ENCODE measurements at places on chromosomes 12 and 14.
A peak's percentile ranks its signal among the peaks of the same experiment; 100 is the strongest.

DNA sequence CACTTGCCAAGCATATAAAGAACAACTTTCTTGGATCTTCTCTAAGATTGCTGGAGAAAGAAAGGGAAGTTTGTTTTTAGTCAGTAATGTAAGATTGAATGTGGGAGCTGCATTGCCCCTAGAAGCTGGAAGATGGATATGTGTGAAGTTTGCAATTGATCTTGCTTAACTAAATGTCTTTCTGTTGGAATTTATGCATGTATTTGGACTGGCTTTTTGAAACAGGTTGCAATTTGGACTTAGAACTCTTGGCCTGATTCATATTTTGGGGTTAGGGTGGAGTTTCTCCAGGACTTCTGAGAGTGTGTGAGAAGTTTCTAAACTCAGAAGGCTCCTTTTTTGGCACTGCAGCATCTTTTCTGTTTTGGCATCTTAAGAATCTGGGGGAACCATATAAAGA, 26.4 kb downstream of the IFT43 start:
- DNase-seq: no peak

DNA sequence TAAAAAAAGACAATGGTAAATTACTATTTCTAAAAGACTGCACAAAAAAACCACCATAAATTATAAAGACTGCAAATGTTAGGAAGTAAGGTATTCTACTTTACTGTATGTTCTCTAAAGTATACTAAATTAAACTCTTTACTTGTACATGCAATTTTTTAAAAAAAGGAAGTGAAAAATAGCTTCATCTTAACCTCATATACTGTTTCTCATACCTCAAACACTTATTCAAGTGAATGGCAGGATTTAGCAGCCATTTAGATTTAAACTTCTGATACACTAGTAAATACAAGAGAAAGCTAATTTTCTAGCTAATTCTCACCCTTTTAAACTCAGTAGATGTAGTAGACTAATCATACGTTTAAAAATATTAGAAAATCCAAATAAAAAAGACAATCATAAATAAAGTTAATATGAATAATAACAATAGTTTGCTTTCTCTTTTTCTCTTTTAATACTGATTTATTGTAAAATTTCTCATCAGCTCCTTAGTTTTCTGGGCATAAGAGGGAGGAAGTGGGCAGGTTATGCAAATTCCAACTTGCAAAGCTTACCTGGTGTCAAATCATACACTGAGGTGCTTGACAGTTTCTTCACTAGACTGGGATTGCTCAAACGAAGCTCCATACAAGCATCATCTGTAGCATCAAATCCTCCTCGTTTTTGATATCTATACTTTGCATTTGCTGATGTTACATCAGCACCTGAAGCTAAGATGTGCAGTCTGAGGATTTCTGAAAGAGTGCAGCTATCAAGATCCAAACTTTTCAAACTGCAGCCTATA, 71.0 kb upstream of the CFL2 start:
- DNase-seq: no peak

DNA sequence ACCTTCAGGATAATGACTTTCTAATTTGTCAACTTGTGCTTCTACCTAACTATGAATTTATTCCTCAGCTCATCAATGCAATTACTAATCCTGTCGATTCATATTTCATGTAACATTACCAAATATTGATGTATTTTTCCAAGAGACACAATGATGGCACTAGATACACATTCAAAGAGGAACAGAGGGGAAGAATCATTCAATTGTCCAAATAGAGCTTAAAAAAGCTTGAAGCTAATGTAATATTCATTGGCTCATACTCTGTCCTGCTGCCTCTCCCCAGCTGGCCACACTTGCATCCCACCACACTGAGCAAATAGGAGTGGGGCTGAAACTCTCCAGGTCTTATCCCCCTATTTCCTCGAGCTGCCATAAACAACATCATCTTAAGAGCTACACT, 9.3 kb downstream of the TESPA1 start:
- no peak for DNase-seq

DNA sequence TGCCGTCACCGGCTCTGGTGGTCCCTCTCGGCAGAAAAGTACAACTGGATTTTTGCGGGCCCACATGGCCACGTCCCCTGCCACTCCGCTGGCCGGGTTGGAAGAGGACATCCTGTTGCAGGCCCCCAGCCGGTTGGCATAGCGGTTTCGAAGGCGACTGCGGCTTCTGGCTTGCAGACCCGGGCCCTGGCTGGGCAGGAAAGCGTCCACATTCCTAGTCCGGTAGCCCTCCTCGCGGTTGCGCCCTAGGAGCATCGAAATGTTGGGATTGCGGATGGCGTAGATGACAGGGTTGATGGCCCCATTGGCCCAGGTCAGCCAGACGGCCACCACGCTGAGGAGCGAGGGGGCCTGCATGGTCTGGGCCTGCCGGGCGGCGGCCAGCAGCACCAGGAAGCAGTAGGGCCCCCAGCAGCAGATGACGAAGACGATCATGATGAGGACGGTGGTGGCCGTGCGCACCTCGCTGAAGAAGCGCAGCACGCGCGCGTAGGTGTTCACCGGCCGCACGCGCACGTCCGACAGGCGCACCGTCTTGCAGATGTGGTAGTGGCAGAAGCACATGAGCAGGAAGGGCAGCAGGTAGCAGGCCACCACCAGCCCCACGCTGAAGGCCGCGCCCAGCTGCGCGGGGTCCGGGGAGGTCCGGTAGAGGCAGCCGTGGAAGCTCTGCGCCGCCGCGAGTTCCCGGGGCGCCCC, 1.2 kb downstream of the GPR135 start:
- DNase-seq: no peak

GRCh38 chr12:91111366-91112325, at the start of gene LUM:
Gene LUM (minus strand): TSS chr12:91111494. CDS start chr12:91108979, 2,515 bp downstream.
- DNase-seq: no peak

- DNase-seq: no peak
These were observed 89.1 kb downstream of the MIA2 start for GRCh38 chr14:39322807-39323206.

- DNase-seq: peak; percentile 99
These were observed 44.6 kb upstream of the ESR2 start for GRCh38 chr14:64338616-64339316.

Measured in A673 (cell line).